ENCODE measurements at places on chromosomes 11 and 22. TPM values are rescaled to one million over a fixed set of nuclear protein-coding genes. Genes with fewer than 3 reads are reported as not detected.
A peak's percentile ranks its signal among the peaks of the same experiment; 100 is the strongest.

DNA sequence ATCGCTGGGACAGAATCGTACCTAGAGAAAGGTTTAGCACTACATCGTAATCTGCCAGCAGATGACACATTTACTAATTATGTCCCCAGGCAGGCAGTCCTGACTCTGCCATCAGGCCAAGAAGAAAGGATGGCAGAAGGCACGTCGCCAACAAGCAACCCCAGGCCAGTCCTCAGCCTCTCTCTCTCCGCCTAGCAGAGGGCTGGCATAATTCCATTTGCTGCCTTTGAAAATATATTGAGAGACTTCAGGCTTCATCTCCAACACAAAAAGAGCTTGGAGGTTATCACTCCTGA lies 1517.0 kb downstream of the TBC1D22A start:
- DNase-seq: no peak

The MS4A5 gene
- not detected for total RNA-seq

The POU2AF3 gene
- not detected for total RNA-seq

DNA sequence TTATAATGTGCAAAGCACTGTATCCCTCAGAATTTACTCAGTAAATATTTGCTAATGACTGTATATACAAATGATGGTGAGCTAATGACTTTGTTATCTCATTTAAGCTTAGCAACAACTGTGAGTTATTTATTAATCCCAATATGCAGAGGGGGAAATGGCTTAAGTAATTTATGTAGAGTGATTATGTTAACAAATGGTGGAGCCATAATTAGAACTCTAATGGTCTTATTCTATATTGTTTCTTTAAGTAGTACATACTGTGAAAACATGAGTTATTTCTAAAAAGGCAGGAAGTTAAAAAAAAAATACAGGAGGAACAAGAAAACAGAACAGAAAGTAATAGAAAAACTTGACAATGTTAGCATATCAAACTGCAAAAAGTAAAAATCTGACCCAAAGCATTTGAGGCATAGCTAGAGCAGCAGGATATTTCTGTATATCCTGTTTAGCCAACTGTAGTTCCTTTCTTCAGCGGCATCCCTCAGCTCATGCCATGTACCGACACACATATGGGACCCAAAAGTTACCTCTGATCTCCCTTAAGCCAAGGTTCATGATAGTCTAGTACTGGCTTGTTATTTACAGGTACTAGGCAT lies 94.2 kb downstream of the FCHSD2 start:
- DNase-seq: no peak

- DNase-seq: no peak
Measured at GRCh38 chr22:40020956-40021355, 26.2 kb downstream of the FAM83F start.

DNA sequence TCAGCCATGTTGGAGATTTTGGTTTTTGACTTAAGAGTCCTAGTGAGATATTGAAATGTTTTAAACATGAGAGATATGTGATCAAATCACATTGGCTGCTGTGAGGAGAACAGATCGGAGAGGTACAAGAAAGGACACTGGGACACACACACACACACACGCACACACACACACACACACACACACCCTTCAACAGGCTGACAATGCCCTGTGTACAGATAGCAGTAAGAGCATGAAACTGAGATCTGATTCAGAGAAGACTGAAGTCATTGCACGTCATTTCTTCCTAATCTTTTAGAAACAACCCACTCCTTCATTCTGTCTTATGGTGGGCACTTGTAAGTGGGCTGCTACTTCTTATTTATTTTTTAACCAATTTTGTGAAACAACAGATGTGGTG lies 200.5 kb upstream of the E2F8 start:
- no peak for DNase-seq

GRCh38 chr11:7524462-7525235 lies 10.8 kb downstream of the PPFIBP2 start:
- DNase-seq: no peak

DNA sequence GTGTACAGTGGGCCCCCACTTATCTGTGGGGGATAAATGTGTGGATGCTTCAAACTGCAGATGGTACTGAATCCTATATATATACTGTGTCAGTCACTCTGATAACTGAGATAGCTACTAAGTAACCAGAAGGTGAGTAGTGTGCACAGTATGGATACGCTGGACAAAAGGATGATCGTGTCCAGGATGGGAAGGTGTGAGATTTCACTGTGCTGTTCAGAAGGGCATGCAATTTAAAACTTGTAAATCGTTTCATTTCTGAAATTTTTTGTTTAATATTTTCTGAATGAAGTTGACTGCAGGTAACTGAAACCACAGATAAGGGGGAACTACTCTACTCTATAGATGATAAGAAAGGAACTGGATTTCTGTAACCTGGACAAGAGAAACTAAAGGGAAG lies 52.1 kb upstream of the SESN3 start:
- DNase-seq: no peak

DNA sequence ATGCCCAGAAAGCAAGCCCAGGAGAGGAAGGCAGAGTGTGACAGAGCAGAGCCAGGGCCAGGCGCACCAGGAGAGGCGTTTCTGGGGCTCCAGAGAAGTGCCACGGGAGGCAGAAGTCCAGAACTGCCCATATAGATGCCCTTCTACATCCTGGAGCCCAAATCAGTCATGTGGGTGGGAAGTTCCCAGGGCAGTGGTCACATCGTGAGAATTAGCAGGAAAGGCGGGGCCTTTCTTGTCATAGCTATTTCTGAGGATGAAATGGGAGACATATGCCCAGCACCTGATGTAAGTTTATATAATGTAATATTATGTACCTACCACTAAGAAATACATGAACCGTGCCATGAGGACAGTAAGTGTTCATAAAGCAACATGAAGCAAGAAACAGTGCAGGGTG lies 13.1 kb downstream of the ZDHHC24 start:
- DNase-seq: no peak

GRCh38 chr11:17157761-17158160 lies 50.0 kb downstream of the PIK3C2A start:
- no peak for DNase-seq

The SMIM35 gene
- 0.27 TPM for total RNA-seq

- no peak for DNase-seq
Measured at GRCh38 chr11:74009675-74010305, 905 bp upstream of the UCP3 start.

- peak; percentile 47 for DNase-seq
Measured at GRCh38 chr11:2268729-2269600, 1.4 kb downstream of the ASCL2 start.

GRCh38 chr11:121763526-121763925 lies 310.8 kb upstream of the SORL1-AS1 start:
- no peak for DNase-seq

DNA sequence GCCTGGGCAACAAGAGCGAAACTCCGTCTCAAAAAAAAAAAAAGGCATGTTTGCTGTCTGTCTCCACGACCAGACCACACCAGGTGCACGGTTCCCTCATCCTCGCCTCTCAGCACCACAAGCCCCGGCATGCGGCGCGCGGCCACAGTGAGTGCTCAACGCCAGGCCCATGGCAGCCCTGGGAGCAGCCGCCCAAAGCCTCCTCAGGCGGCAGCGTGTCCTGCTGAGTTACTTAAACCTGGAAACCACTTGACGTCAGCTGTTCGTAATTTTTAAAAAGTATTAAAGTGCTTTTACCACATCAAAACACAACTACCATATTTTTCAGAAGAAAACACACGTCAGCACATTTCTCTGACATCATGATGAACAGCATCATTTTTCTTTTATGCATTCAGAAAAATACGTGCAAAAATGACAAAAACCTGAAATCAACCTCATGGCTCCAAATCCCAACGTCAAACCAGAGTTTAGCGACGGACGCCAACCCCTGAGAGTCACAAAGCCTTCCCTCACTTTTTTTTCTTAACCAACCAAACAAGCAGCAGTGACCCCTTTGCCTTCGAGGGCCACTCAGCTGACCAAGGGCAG lies 2.1 kb downstream of the DEAF1 start:
- DNase-seq: peak; percentile 29

The TMEM86A gene
- total RNA-seq: 0.42 TPM

The FSHB gene
- total RNA-seq: not detected

The SMCO4 gene
- total RNA-seq: 35.4 TPM

- DNase-seq: peak; percentile 55
Measured at GRCh38 chr22:38570779-38571364, 889 bp upstream of the DMC1 start.

The MS4A3 gene
- total RNA-seq: not detected

DNA sequence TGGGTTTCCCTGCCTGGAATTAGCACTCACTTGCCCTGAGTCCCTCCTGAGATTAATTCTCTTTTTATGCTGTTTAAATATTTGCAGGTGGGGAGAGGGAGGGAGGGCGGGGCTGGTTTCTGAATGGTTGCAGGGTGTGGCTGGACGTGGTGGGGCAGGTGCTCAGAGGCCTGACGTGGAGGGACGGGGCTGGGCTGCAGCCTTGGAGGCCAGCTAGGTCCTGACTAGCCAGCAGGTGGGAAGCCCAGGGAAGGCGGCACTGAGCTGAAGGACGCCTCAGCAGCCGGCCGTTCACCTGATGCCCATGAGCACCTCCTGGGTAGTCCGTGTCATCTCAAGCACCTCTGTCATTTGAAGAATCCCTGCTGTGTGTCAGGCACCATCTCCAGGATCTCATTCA lies 21.3 kb downstream of the SGSM1 start:
- no peak for DNase-seq

DNA sequence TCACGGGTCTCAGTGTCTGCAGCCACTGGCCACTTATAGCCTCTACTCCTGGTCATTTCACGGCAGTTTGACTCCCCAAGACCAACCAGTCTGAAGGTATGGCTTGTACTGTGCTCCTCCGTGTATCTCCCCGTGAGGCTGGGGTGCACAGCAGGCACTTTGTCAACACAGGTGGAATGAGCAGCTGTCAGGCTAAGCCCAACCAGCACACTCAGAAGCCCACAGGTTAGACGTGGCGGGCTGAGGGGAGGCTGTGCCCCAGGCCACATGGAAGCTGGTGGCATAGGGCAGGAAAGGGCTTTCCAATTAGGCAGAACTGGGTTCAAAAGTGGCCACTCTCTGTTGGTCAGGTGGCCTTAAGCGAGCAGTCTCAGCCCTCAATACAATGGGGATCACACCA lies 7.0 kb downstream of the TP53I11 start:
- no peak for DNase-seq

DNA sequence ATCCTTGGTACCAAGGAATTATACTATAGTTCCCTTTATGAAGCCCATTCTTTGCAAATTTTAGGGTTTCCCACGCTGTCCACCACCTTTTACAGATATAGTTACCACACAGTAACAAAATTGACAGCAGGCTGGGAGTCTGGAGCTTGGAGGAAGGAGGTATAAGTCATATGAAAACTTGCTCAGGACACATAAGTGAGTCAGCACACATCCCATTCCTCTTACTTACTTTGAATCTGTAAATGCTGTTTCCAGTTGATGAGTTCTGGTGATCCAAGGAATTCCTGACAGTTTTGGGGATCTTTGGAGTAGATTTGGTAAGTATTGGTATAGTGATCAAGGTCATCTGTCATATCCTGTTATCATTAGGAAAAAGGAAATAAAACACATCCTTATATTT lies 19.2 kb downstream of the GLYAT start:
- DNase-seq: no peak

DNA sequence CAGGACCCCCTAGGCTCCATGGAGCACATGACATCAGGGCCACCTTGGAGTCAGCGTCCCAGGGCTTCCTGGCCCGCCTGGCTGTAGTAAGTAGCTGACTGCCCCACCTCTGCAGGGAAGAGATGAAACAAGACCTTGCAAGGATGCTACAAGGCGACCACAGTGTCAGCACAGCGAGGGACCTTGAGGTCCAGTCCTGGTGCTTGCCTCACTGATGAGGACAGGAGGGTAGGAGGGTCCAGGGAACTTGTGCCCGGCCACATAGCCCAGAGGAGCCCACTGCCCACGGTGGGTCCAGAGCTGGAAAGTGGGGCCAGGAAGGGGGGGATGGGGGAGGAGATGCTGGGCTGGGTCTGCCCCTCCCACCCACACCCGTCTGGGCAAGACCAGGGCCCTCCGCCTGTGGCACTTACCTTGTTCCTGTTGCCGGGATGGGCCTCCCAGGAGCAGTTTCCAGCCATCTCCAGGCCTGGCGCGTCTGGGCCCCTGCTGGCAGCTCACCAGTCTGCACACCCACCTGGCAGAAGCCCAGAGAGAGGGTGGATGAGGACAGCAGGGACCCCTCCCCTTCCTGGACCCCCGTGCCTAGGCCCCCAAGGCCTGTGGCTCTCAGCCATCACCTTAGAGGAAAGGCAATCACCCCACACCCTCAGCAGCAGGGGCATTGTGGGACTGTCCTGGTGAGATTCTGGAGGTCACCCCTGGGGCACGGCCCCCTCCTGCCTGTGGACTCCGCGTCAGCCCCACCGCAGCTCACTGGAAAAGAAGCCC lies 3.4 kb downstream of the MRGPRF start:
- no peak for DNase-seq

The IFITM5 gene
- total RNA-seq: not detected

DNA sequence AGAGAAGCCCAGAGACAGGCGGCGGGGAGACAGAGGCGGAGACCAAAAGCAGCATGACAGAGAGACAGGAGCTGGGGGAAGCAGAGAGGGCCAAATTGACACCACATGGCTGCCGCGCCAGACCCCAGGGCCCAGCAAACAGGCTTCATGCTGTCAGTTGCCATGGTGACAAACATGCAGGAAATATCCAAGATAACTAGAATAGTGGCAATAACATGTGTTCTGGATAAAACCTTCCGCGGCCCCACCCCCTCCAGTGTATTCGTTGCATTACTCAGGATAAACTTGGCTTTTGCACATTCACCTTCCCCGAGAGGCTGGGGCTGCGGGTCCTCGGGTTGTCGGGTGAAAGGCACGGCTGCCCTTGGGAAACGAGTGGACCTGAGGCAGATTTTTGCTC lies 49.9 kb upstream of the CDON start:
- DNase-seq: no peak

The GLB1L2 gene
- total RNA-seq: 2.4 TPM

The CBLIF gene
- not detected for total RNA-seq

- DNase-seq: no peak
Measured at GRCh38 chr11:116467823-116468222, 305.0 kb downstream of the BUD13 start.

GRCh38 chr11:118565051-118565450 lies 680 bp downstream of the IFT46 start:
- DNase-seq: no peak

GRCh38 chr11:126109941-126110731 lies 47.5 kb upstream of the CDON start:
- DNase-seq: no peak

The YPEL4 gene
- total RNA-seq: 0.19 TPM

DNA sequence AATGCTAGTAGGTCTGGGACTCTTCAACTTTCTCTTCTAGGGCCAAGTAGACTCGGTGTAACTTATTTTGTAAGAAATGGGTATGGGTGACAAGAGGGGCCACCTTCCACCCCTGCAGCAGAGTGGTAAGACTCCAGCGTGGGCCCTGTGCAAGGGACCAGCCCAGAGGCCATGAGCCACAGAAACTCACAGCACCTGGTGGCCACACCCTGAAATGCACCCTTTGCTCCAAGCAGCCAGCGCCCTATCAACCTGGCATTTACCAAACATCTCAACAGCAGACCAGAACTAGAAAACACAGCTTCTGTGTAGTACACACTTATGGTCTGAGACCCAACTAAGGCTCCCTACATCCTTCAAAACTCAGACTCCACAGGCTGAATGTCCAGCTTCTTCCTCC lies 5.7 kb downstream of the CDCA5 start:
- DNase-seq: peak; percentile 81
